Vagina (tissue), 2 donors: ENCODE measurements at places on chromosomes 5 and 9.

- no peak for DNase-seq
- H3K4me3 ChIP-seq, result no peak overlapping the region
- H3K36me3 ChIP-seq, result no peaks in the 10 kb centered on the region
- H3K4me1 ChIP-seq, result no peaks in the 10 kb centered on the region
- no peak overlapping the region for H3K27ac ChIP-seq
- H3K27me3 ChIP-seq, result no peaks in the 10 kb centered on the region
Measured at GRCh38 chr9:32716955-32717543, 66.3 kb upstream of the TMEM215 start.

- no peaks in the 10 kb centered on the region for H3K36me3 ChIP-seq
- no peak overlapping the region for H3K27ac ChIP-seq
- no peaks in the 10 kb centered on the region for H3K4me1 ChIP-seq
- no peaks in the 10 kb centered on the region for H3K27me3 ChIP-seq
Measured at GRCh38 chr5:95448789-95449188, 57.6 kb downstream of the FAM81B start.

GRCh38 chr5:143641549-143642355, 170.2 kb upstream of the HMHB1 start:
- no peak for DNase-seq
- no peak overlapping the region for H3K4me3 ChIP-seq
- H3K27ac ChIP-seq, result no peak overlapping the region
- no peaks in the 10 kb centered on the region for H3K36me3 ChIP-seq
- no peaks in the 10 kb centered on the region for H3K27me3 ChIP-seq

- H3K4me3 ChIP-seq, result no peak overlapping the region
- no peaks in the 10 kb centered on the region for H3K27me3 ChIP-seq
- no peak overlapping the region for H3K27ac ChIP-seq
- no peaks in the 10 kb centered on the region for H3K36me3 ChIP-seq
- no peak for DNase-seq
Measured at GRCh38 chr5:143758015-143758414, 53.9 kb upstream of the HMHB1 start.

DNA sequence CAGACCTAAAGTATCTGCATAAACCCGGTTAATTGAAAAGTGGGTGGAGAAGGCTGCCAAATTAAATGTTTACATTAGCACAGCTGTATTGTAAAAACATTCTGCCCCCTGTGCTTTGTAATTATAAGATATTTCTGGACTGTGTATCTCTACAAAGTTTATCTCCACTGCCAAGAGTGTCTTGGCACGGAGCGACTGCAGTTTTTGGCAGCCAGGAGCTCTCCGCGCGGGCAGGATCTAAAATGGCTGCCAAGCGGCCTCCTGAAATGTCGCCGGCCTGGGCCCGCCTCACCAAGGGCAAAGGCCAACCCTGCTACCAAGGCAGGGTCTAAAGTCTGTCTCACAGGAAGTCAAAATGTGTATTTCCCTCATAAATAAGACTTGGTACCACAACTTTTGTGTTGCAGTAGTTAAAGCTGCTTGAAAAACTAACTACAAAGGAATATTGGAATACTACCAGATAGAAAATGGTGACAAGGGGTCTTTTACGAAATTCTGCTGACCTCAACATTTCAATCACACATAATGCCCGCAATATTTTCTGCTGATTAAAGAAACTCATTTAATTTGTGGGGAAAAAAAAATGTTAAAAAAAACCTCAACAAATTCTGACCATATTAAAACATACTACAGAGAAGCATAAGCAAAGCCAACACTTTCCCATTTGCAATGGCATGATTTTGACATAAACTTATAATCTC, 110.4 kb downstream of the NFIB start:
- H3K4me1 ChIP-seq, result peaks cover 26% of the 10 kb centered on the region
- DNase-seq, result no peak
- H3K27ac ChIP-seq, result peak overlapping the region; percentile 37
- H3K27me3 ChIP-seq, result no peaks in the 10 kb centered on the region
- peak overlapping the region; percentile 30 for H3K4me3 ChIP-seq

- no peak for DNase-seq
- no peaks in the 10 kb centered on the region for H3K36me3 ChIP-seq
- H3K4me3 ChIP-seq, result no peak overlapping the region
- H3K27me3 ChIP-seq, result no peaks in the 10 kb centered on the region
Measured at GRCh38 chr5:131221008-131221703, 42.7 kb upstream of the CDC42SE2 start.

- no peak for DNase-seq
- H3K4me3 ChIP-seq, result no peak overlapping the region
- no peak overlapping the region for H3K27ac ChIP-seq
- H3K27me3 ChIP-seq, result no peaks in the 10 kb centered on the region
Measured at GRCh38 chr5:31047621-31048020, 145.9 kb upstream of the CDH6 start.

GRCh38 chr5:157335534-157336422, 69.9 kb downstream of the CYFIP2 start:
- H3K36me3 ChIP-seq, result no peaks in the 10 kb centered on the region
- H3K27me3 ChIP-seq, result no peaks in the 10 kb centered on the region
- no peak overlapping the region for H3K4me3 ChIP-seq
- peak overlapping the region; percentile 45 for H3K27ac ChIP-seq
- no peak for DNase-seq

DNA sequence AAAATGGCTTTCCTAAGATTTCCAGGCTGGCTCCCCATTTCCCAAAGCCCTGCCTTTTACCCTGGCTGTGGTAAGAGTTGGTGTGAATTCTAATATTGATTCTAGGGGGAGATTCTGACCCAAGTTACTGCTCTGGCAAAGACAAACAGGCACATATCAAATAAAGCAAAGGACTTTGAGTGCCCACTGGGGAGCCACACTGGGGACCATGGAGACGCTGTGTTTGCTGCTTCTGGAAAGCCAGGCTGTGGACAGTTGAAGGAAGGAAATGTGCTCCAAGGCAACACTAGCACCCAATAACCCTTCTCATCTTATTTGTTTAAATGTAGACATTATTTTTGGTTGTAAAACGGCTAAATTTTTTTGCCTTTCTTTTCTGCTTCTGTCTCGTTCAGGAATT, 78.7 kb downstream of the SNCAIP start:
- H3K4me3 ChIP-seq, result no peak overlapping the region
- peaks cover 35% of the 10 kb centered on the region for H3K4me1 ChIP-seq
- no peaks in the 10 kb centered on the region for H3K27me3 ChIP-seq
- no peaks in the 10 kb centered on the region for H3K36me3 ChIP-seq
- no peak overlapping the region for H3K27ac ChIP-seq

GRCh38 chr5:166398131-166398530, 1893.3 kb upstream of the WWC1 start:
- DNase-seq, result no peak
- no peaks in the 10 kb centered on the region for H3K4me1 ChIP-seq
- no peak overlapping the region for H3K4me3 ChIP-seq
- H3K27me3 ChIP-seq, result no peaks in the 10 kb centered on the region
- no peaks in the 10 kb centered on the region for H3K36me3 ChIP-seq

DNA sequence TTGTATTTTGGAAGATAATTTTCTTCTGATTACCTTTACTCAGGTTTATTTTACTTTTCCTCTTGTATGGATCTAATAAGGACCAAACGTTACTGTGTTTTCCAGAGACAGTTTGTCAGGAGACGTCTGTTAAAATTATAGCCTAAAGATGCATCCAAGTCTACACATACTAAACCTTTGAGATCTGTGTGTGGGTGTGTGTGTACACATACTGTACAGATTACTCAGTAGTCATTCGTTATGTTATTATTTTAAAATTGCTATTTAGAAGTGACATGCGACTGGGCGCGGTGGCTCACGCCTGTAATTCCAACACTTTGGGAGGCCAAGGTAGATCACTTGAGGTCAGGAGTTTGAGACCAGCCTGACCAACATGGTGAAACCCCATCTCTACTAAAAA, 51.6 kb upstream of the CNTLN start:
- H3K27ac ChIP-seq, result no peak overlapping the region
- DNase-seq, result no peak
- H3K36me3 ChIP-seq, result no peaks in the 10 kb centered on the region
- no peaks in the 10 kb centered on the region for H3K4me1 ChIP-seq

DNA sequence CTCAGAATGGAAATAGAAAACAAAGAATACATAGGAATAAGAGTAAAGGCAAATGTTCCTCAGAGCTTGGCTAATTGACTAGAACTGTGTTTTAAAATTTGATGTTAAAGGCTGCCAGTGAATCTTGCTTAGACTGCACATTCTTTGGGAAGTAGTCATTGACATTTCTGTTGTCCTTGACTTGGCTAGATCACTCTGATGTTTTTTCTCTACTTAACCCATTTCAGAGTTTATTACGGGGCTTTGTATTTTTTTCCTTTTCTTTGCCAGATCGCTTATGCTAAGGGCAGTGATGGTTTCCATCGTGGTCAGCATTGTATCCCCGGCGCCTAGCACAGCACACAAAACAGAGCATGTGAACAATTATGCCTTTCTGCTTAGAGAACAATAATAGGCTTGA, 1126.7 kb upstream of the CDH9 start:
- no peaks in the 10 kb centered on the region for H3K36me3 ChIP-seq
- H3K27ac ChIP-seq, result no peak overlapping the region
- no peak overlapping the region for H3K4me3 ChIP-seq
- H3K27me3 ChIP-seq, result no peaks in the 10 kb centered on the region
- no peaks in the 10 kb centered on the region for H3K4me1 ChIP-seq
- DNase-seq, result no peak
